ENCODE measurements at places on chromosomes 1 and 21.

- DNase-seq: no peak
These were observed 421.6 kb upstream of the PBX1 start for GRCh38 chr1:164137273-164137925.

DNA sequence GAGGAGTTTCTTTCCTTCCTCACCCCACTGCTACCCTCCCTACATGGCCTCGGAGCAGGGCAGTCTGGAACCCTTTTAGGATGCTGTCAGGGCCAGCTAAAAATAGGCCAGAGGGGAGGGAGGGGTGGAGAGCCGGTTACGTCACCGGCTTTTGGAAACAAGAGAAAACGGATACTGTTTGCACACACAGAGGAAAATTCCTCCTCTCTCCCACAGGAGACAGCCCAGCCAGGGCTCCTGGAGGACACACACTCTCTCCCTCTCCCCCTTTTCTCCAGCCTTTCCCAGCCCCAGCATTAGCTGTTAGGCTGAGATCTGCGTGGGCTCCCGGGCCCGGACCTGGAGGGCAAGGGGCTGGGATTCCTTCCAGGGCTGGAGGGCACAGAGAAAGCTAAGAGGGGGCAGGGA lies 20.0 kb upstream of the ALDH4A1 start:
- DNase-seq: peak; percentile 60

GRCh38 chr1:221793439-221794078 lies 51.7 kb upstream of the DUSP10 start:
- DNase-seq: peak; percentile 50

DNA sequence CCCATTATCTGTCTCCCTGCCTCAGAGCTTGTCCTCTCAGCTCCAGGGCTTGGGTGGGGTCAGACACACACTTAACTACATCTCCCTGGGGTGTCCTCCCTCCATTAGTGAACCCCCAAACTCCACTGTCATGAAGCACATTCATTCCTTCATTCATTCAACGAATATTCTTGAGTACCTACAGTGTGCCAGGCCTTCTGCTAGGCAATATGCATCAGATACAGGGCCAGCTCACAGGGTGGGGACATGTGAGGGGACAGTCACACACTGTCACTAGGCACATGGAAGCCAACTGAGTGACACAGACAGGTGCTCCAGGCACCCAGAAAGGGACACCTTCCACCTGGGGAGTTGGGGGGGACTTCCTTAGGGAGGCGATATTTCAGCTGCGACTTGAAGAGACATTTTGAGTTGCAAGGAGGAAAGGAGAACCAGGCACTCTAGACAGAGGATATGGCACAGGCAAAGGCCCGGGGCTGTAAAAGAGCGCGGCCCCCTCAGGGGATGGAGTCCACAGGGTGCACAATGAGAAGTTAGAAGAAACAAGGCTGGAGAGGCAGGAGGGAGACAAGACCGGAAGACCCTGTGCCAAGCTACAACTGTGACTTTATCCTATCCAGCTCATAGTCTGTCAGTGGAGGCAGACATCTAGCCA lies 8.7 kb upstream of the S100A8 start:
- no peak for DNase-seq

DNA sequence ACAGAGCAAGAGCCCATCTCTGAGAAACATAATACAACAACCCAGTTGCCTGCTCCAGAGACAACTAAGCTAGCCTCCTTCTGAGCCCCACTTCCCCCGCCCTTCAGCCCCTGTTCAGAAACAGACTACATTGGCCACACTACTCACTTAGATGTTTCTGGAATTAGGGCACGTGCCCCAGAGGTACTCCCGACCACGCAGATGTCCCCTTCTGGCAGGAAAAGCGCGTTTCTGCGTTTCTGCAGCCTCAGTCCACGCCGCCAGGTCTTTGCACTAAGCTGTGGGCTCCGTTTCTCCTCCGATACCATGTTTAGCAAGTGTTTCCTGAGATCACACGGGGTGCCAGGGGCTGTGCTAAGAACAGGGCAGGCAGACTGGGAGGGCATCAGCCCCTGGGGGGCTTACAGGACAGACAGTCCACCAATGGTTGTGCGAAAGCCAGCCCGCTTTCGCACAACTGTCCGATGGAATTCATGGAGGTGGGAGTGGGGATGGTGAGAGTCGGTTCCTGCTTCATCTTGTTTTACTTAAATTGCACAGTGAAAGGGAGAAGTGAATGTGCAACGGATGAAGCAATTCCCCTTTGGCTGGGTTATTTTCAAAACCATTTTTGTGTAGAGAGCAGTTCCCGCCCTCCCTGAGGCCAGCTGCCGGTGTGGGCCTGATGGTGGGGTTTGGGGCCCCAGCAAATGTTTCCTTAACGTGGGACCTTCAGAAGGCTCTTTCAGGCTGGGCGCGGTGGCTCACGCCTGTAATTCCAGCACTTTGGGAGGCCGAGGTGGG lies 2.7 kb downstream of the PIK3CD start:
- no peak for DNase-seq

DNA sequence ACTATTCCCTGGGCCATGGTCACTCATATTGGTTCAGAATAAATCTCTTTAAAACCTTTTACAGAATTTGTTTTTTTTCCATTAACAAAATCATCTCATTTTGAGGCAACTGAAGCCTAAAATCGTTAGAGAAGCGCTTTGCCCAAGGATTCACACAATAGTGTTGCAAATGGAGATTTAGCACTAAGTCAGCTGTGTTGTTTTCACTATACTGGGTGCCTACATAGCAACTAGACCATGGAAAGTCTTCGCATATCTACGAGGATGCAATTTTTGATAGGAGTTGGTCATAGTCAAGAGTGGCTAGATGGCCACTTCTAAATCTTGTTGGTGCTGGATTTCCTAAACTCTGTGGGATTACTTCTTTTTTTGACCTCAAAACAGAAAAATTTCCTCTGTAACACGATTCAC lies 530 bp upstream of the TIPRL start:
- DNase-seq: no peak

DNA sequence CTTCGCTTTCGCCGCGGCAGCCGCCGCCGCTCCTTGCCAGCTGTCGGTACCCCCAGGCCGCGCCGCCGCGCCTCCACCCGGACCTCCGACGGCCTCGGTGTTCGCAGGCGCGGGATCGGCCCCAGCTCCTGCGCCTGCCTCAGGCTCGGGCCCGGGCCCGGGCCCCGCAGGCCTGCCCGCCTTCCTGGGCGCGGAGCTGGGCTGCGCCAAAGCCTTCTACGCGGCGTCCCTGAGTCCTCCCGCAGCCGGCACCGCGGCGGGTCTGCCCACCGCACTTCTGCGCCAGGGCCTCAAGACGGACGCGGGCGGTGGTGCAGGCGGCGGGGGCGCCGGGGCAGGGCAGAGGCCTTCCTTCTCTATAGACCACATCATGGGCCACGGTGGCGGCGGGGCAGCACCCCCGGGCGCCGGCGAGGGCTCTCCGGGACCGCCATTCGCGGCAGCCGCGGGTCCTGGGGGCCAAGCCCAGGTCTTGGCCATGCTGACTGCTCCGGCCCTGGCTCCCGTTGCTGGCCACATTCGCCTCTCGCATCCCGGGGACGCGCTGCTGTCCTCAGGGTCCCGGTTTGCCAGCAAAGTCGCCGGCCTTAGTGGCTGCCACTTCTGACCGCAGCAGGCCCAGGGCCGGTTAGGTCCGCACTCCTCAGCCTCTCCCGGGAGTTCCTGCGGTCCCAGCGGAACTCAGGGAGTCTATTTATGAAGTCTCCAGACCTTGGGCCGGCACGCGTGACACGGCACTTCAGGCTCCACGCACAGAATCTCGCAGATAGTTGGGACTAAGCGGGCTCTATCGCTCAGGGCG lies 1.4 kb downstream of the FOXD2 start:
- no peak for DNase-seq

DNA sequence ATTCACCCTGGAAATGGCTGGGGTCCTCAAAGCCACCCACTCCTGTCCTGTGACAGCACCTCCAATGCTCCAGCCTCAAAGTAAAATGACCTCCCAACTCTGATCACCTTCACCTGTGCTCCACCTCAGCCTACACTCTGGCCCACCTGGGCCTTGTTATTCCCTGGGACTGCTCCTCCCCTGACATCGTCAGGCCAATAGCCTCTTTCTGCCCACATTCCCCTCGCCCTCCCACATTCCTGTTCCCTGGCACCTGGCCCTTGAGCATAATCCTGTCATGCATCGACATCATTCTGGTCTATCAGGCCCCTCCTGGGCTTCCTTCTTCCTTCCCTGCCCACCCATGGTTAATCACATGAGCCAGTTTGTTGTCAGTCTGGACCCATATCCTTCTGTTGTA lies 13.2 kb upstream of the BCAR3 start:
- DNase-seq: no peak

- no peak for DNase-seq
These were observed 45.2 kb upstream of the RXRG start for GRCh38 chr1:165490175-165490574.

GRCh38 chr1:116679091-116679827 lies 11.7 kb upstream of the IGSF3 start:
- no peak for DNase-seq

- no peak for DNase-seq
These were observed 49.5 kb downstream of the CHD1L start for GRCh38 chr1:147292012-147292411.

DNA sequence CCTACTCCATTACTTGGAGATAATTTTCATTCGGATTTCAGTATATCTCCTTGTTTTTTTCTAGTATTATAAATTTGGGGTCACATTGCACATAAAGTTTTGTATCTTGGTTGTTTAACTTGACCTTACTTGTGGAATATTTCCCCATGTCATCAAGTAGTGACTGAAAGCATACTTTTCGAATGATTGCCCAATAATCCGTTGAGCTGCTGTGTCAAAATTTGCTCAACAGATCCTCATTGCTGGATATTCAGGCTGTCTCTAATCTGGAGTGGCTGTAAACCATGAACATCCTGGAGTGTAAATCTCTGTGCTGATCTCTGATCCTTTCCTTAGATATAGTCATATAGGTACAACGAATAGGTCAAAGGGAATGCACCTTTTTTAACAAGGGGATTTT lies 4.9 kb downstream of the NIPAL3 start:
- DNase-seq: no peak

- DNase-seq: no peak
These were observed 10.0 kb downstream of the TPM3 start for GRCh38 chr1:154181944-154182343.

DNA sequence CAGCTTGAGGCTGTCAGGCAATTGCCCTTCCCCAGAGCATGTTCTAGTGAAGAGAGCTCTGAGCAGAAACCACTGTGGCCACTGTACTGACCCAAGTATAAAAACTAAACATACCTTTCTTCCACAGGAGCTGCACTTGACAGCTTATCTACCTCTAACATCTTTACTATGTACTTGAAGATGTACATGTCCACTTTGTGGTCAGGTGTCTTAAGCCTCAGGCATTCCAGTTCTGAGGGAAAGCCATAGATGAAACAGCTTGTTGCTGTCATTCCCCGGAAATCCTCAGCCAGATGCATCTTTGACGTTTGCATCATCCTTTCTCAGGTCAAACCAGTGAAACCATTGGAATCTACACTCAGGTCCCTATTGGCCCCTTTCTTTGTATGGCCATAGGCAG lies 70.4 kb downstream of the CHRM3 start:
- DNase-seq: no peak

- no peak for DNase-seq
These were observed 37.4 kb downstream of the VANGL1 start for GRCh38 chr1:115679141-115679611.

DNA sequence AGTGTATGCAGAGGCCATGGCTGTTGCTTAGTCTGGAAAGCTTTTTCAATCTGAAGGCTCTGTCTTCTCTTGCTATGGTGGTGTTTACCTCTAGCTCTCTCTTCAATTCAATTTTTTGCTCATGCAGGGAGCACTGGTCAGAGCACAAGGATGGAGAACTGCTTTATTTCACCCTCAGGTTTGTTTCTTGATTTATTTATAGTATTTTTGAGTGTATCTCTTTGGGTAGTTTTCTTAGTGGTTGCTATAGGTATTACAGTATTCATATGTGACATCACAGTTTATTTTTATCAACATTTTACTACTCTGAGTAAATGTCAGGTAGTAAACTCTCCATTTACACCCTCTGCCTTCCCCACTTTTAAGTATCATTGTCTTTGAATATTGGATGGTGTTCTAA lies 147.9 kb downstream of the RASAL2 start:
- DNase-seq: no peak
